CD14-positive monocyte (primary cell): ENCODE measurements at places on chromosomes 11 and 22.
A peak's percentile ranks its signal among the peaks of the same experiment; 100 is the strongest.

DNA sequence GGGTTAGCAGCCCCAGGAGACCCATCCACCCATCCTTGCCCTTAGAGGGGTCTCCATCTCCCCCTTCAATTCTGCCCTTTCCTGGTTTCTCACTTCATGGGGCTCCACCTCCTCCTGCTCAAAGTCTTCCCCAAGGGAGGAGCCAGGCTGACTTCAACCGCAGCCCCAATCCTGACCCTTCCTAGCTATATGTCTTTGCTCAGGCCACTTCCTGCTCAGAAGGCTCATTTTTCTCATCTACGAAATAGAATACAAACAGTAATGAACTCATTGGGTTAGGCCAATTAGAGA is 24.5 kb downstream of the POU2AF1 start:
- no peak for DNase-seq

DNA sequence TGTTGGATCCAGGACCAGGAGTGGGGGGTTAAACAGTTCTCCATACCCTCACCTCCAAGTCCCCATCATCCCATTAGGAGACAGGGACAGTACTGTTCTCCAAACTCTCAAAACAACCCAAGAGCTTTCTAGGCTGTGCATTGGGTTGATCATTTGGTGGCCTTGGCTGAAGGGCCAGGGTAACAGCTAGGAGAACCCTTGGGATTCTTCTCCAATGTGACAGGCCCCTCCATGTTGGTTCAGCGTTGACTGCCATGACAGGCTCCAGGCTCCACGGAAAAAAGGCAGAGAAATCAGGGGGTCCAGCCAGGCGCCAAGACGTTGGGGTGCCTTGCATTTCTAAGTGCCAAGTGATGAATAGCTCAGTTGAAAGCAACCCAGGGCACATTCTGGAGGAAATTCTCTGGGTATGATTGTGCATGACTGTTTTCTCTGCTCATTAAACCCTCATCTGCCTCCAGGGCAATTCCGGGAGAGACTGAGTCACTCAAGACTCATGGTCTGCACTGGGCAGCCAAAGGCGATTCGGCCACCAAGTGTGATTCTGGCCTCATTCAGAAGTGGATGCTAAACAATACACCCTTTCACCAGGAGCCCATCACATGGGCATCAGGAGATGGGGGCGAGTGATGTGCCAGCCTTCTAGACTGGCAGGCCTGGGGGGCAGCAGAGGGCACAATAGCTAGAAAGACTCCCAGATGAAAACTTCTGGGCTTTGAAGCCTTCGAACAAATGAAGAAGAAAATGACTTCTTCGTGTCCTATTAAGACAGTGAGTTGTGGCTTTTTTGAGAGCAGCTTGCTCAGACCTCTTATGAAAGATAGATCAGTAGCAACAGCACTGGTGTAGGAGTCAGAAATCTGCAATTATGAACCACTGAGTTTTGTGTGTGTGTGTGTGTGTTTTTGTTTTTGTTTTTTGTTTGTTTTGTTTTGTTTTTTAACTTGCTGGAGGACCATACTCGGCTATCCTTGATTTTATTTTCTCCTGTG is 27.7 kb downstream of the CD44 start:
- DNase-seq = peak; percentile 87

- no peak for DNase-seq
These were observed 90.8 kb upstream of the CLDN5 start for GRCh38 chr22:19615001-19615461.

DNA sequence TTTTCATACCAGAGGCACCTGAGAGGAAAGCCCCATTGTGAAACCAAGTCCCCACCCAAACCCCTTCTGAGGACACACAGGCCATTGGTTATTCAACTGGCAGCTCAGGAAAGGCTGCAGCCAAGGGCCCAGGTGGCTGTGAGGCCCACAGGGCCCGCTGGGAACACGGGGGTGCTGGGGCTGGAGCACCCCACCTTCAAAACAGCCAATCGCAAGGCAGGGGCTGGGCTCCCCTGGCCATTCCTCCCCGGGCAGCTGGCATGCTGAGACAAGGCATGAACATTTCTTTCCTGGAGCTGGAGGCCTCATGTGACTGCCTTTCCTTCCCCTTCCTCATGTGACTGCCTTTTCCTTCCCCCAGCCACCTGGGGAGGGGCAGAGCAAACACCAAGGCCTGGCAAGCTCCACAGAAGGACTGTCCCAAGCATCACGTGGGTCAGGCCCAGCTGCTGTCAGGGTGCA is 76.9 kb downstream of the PIWIL3 start:
- no peak for DNase-seq

DNA sequence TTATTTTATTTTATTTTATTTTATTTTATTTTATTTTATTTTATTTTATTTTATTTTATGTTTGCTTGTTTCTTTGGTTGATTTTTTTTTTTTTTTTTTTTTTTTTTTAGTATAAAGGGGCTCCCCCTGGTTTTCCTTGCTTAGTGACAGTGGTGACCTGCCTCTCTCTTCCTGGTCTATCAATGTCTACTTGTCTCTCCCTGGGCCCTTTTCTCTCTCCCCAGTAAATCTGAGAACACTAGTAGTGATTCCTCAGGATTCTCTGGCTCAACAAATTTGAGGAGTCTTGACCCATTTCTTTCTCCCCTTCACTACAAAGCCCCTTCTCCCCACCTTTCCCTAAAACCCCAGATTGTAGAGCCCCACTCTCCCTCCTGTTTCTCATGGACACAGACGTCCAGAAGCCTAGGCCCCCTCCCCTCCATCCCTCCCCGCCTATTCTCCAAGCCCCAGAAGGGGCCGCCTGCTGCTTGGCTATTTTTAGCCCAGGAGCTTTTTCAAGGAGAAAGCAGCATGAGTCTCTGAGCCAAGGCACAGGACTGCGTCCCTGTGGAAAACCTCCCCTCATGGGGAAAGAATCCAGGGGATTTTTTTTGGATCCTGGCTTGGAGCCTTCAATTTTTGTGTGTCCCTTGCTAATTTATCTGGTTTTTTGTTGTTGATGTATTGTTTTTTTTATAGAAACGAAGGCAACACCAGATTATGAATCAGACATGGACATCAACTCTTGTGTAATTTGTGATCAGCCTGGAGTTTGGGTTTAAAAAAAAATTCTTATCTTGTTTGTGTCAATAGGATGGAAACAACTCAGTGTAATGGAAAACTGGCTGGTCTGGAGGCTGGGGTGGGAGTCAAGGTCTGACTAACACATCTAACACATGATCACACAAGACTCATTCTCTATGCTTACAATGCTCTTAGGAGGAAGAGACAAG is 17.5 kb upstream of the ACCSL start:
- no peak for DNase-seq

DNA sequence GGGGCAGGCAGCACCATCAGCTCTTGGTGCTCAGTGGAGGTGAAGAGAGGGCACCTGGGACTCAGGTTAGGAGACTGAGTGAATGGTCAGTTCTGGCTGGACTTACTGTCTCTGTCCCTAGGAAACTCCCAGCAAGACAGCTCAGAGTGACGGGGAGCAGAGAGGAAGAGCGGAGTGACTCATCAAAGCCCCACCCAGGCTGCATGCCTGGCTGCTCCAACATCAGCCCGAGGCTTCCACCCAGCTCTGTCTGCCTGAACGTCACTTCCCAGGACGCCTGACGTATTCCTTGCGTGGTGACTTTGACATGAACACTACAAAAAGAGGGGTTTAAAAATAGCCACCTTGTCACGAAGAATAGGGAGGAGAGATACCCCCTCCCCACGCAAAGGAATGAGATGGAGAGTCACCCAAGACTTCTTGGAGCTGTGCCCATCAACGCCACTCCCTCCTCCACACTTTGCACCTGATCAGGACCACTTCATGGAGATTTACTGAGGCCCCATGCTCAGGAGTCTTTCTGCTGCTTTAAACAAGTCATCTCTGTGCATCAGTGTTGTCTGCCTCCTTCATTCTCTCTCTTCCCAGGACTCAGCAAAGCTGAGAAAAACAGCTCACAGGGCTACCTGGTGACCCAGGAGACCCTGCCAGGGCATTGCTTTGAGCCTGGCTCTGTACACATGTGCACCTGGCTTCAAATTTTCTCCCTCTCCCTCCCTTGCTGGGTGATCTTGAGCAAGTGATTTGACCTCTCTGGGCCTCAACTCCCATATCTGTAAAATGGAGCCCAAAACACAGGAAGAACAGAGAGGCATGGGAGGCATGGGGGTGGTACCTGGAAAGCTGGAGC is 83.1 kb downstream of the MN1 start:
- DNase-seq = peak; percentile 89

- DNase-seq = no peak
These were observed 232.6 kb downstream of the CASP12 start for GRCh38 chr11:104665641-104666040.
